Naive thymus-derived CD8-positive, alpha-beta T cell (primary cell): ENCODE measurements at places on chromosomes 13 and 19.
A peak's percentile ranks its signal among the peaks of the same experiment; 100 is the strongest.

- H3K36me3 ChIP-seq, result no peaks in the 10 kb centered on the region
- H3K4me3 ChIP-seq, result no peak overlapping the region
- peaks cover 3% of the 10 kb centered on the region for H3K27me3 ChIP-seq
- no peak for DNase-seq
- no peaks in the 10 kb centered on the region for H3K4me1 ChIP-seq
Measured at GRCh38 chr13:20969182-20969581, 66.6 kb upstream of the XPO4 start.

- no peak overlapping the region for H3K4me3 ChIP-seq
- H3K27ac ChIP-seq, result no peak overlapping the region
- no peaks in the 10 kb centered on the region for H3K4me1 ChIP-seq
- DNase-seq, result no peak
- no peaks in the 10 kb centered on the region for H3K36me3 ChIP-seq
Measured at GRCh38 chr13:43905435-43906031, 25.8 kb downstream of the LACC1 start.

DNA sequence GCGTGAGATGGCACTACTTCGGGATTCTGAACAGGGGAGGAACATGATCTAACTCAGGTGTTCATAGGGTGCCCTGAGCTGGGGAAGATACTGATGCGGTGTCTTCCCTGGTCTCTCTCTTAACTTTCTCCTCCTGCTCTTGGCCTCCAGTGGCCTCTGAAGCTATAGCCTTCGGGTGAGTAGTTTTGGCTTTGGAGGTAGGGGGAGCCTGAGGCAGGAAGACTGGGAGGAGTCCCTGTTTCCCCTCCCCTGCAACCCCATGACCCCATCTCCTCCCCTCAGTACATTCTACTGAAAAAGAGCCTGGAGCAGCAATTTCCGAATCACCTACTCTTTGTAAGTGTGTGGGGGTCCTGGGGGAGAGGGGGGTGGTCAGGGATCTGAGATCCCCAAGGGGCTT, 3.5 kb downstream of the SELENOV start:
- H3K36me3 ChIP-seq, result peaks cover 2% of the 10 kb centered on the region
- no peak overlapping the region for H3K27ac ChIP-seq
- peaks cover 33% of the 10 kb centered on the region for H3K27me3 ChIP-seq
- DNase-seq, result no peak
- peaks cover 16% of the 10 kb centered on the region for H3K4me1 ChIP-seq
- no peak overlapping the region for H3K4me3 ChIP-seq

DNA sequence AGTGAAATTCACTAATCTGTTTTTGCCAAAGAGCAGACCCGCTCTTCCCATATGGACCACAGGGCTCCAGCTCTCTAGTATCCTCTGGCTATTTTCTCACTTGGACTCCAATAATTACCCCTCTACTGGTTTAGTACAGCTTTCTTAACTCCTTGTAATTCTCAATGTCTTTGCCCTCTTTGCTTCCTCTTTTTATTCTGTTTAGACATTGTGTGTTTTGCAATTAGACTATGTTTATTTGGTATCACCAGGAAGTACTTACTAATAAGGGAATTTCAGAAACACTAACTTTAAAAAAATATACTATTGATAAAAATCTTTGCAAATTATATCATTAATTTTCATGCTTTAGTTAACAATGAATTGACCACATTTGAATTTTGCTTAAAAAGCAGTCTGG, 111.6 kb upstream of the OBI1 start:
- H3K36me3 ChIP-seq, result no peaks in the 10 kb centered on the region
- H3K4me1 ChIP-seq, result no peaks in the 10 kb centered on the region
- no peak overlapping the region for H3K27ac ChIP-seq
- DNase-seq, result no peak

DNA sequence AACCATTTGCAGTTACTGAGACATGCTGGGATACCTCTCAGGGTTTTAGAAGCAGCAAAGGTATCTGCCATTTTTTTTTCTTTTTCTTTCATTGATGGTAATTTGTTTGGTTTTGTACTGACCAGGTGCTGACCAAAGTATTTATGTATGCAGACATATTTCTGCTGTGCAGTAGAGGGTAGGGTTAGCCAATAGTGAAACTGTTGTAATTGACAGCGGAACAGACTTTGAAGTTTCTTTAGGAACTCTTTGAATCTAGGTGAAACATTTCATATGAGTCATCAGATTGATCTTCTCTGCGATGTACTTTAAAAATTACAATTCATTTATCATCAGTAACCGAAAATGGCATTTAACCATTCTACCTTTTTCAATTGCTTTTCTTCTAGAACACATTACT, 63.0 kb downstream of the ITGBL1 start:
- no peak overlapping the region for H3K27ac ChIP-seq
- DNase-seq, result no peak
- no peak overlapping the region for H3K4me3 ChIP-seq
- H3K4me1 ChIP-seq, result peaks cover 3% of the 10 kb centered on the region
- H3K27me3 ChIP-seq, result peaks cover 1% of the 10 kb centered on the region
- no peaks in the 10 kb centered on the region for H3K36me3 ChIP-seq

DNA sequence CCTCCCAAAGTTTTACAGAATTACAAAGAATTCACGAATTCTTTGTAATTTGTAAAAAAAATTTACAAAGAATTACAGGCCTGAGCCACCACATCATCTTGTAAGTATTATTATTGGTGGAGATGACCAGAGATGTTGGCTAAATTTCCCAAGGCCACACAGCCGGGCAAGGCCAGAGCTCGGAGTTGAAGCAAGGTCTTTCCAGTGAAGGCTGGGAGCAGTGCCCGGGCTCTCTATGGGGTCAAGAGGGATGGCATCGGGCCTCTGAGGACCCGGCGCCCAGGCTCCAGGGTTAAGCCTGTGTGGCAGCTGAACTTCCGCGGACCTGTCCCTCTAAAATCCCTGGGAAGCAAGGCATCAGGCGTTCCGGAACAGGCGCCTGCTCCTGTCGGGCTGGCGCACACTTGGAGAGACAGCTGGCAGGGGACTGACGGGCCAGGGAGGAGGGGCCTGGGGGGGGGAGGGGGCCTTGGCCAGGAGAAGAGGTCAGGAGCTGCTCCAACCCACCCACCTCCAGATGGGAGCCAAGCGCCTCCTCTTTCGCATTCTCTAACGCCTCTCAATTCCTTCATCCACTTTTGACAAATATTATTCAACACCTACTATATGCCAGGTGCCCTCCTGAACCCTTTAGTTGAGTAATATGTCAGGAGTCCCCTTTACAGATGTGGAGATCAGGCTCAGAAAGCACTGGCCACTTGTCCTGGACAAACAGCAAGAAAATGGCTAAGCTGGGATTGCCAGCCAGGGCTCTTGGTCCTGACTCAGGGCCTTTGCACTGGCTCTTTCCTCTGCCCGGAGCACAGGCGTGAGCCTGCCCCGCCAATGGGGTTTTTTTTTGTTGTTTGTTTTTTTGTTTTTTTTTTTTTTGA, 36.8 kb upstream of the SEMA6B start:
- peaks cover 20% of the 10 kb centered on the region for H3K27me3 ChIP-seq
- no peak overlapping the region for H3K4me3 ChIP-seq
- no peak for DNase-seq
- H3K27ac ChIP-seq, result no peak overlapping the region
- H3K4me1 ChIP-seq, result peaks cover 7% of the 10 kb centered on the region

DNA sequence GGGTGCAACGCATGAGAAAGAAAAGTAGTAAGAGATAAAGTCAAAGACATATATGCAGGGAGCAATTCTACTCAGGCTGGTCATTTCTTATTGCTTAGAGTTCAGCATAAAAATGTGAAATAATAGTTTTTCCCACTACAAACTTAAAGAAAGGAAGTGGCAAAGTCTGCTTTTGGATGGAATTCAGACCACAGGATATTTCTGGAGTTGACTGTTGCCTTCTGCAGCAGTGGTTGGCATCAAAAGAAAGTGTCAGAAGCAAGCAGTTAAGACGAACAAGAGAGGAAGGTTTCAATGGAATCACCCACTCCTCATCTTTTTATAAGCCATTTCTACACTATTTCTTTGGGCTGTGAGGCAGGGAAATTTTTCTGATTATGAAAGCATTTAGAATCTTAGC, 36.2 kb upstream of the TRPC4 start:
- H3K27me3 ChIP-seq, result no peaks in the 10 kb centered on the region
- H3K4me3 ChIP-seq, result no peak overlapping the region
- no peak overlapping the region for H3K27ac ChIP-seq
- H3K36me3 ChIP-seq, result no peaks in the 10 kb centered on the region
- DNase-seq, result no peak
- no peaks in the 10 kb centered on the region for H3K4me1 ChIP-seq

- no peak overlapping the region for H3K4me3 ChIP-seq
- H3K27ac ChIP-seq, result no peak overlapping the region
- no peaks in the 10 kb centered on the region for H3K4me1 ChIP-seq
- no peak for DNase-seq
Measured at GRCh38 chr19:33339016-33339984, 34.2 kb upstream of the CEBPG start.

- no peaks in the 10 kb centered on the region for H3K36me3 ChIP-seq
- no peak overlapping the region for H3K4me3 ChIP-seq
- no peak overlapping the region for H3K27ac ChIP-seq
Measured at GRCh38 chr13:73061876-73062275, 3.1 kb downstream of the KLF5 start.

DNA sequence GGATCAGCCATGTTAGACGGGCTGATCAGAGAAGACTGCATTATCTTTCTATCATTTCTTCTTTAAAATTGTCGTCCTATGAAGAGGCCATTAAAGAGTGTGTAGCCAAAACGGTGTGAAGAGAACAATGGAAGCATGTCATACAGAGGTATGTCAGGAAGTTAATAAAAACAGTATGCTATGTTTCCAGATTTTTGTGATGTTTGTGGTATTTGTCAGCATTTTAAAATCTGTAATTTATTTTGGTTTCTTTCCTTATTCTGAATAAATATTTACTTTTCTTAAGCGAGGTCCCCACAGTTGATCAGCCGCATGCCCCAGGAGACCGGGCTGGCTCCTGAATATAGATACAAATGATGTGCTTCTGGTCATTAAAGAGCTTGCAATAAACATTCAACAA, 142.9 kb upstream of the SERP2 start:
- no peak overlapping the region for H3K27ac ChIP-seq
- H3K4me1 ChIP-seq, result no peaks in the 10 kb centered on the region
- no peaks in the 10 kb centered on the region for H3K36me3 ChIP-seq

GRCh38 chr13:48975856-48976575, at the start of gene FNDC3A:
Gene FNDC3A (plus strand): TSS chr13:48975912. CDS start chr13:49006191, 30,279 bp downstream.
- peak within 1 kb of the TSS; percentile 99 for H3K27ac ChIP-seq
- peaks cover 50% of the 10 kb centered on the region for H3K4me1 ChIP-seq
- H3K36me3 ChIP-seq, result peaks cover 18% of the 10 kb centered on the region
- DNase-seq, result peak; percentile 85

DNA sequence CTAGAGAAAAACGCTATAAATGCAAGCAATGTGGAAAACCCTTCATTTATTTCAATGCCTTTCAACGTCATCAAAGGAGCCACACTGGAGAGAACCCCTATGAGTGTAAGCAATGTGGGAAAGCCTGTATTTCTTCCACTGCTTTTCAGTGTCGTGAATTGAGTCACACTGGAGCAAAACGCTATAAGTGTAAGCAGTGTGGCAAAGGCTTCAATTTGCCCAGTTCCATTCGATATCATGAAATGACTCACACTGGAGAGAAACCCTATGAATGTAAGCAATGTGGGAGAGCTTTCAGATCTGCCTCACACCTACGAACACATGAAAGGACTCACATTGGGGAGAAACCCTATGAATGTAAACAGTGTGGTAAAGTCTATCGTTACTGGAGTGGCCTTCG, 27.4 kb downstream of the ZNF20 start:
- no peak for DNase-seq
- H3K27ac ChIP-seq, result no peak overlapping the region
- no peaks in the 10 kb centered on the region for H3K27me3 ChIP-seq
- H3K36me3 ChIP-seq, result no peaks in the 10 kb centered on the region
- no peak overlapping the region for H3K4me3 ChIP-seq

DNA sequence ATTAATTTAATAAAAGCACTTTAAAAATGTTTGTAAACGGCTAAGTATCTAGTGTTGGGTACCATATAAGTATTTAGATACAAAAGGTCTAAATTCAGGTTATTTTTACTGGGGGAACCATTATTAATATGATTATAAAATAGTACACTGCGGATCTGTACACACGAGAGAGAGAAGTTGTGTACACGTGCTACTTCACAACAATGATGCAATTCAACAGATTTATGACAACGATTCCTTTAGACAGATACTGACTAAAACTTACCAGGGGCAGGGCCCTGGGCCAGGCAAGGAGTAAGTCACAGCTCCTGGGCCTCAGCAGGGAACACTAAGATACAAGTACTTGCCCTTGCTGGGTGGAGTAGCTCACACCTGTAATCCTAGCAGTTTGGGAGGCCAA, 29.1 kb upstream of the TPTE2 start:
- H3K36me3 ChIP-seq, result no peaks in the 10 kb centered on the region
- peaks cover 27% of the 10 kb centered on the region for H3K4me1 ChIP-seq
- peaks cover 2% of the 10 kb centered on the region for H3K27me3 ChIP-seq
- no peak overlapping the region for H3K27ac ChIP-seq
- no peak overlapping the region for H3K4me3 ChIP-seq
- DNase-seq, result no peak
